Esophagus squamous epithelium (tissue), 5 donors: ENCODE measurements at places on chromosomes 2 and 18.
A peak's percentile ranks its signal among the peaks of the same experiment; 100 is the strongest.

DNA sequence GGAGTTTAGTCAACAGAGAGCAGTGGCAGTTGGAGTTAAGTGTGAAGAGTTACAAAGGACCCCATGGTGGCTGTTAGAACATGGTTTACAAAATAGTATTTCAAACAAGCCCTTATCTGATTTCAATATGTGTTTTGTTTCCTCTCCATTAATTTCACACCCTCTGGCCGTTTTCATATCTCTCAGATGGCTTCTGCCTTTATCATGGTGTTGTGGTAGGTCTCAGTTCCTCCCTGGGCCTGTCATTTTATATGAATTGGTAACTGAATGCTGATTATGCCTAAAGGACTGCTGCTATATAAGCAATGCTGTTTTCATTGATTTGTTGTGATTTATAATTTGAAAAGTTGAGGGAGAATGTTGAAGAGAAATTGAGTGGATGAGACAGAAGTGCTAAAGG lies 686.7 kb downstream of the NYAP2 start:
- DNase-seq = no peak

- DNase-seq = no peak
Observed at GRCh38 chr18:45916302-45916701, 50.8 kb downstream of the EPG5 start.

GRCh38 chr2:238875101-238875470 lies 27.2 kb downstream of the TWIST2 start:
- no peak for DNase-seq

DNA sequence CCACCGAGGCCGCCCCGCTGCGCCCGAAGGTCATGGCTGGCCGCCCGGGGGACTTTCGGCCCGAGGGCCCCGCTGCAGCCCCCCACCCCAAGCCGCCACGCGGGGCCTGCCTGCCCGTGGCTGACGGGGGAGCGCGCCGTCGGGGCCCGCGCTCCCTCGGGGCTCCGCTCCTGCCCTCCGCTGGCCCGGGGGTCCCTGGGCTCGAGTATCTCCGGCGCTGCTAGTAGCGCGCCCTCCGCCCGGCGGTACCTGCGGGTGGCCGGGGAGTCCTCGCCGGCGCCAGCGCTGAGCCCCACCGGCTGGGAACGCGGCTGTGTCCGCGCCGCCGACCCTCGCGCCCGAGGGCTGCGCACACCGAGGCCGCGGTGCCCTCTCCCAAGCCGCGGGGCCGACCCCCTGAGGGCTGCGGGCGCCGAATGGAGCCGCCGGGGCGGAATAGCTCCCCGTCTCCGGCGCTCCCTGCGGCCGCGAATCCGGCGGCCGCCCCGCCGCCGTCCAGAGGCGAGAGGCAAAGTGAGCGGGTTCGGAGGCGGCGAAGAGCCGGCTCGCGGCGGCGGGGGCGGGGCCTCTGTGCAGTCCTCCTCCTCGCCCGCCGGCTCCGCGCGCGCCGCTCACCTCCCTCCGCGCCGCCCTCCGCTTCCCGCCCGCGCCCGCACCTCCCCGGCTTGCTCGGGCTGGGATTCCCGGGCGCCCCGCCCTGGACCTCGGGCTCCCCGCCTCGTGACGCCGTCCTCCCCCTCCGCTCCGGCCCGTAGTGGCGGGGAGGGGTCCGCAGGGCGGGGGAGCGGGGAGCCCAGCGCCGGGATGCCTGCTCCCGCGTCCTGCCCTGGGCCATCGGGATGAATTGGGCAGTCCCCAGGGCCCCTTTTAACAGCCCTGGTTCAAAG lies at the start of gene KCNG3:
TSS of gene KCNG3 (minus strand) at position 515 of the 887 bp plus-strand sequence. CDS start at position 34, 481 bp downstream.
- DNase-seq = no peak

- no peak for DNase-seq
Observed at GRCh38 chr2:101729521-101730190, 32.1 kb downstream of the MAP4K4 start.

GRCh38 chr2:172806493-172806892 lies 70.8 kb downstream of the RAPGEF4 start:
- DNase-seq = no peak

DNA sequence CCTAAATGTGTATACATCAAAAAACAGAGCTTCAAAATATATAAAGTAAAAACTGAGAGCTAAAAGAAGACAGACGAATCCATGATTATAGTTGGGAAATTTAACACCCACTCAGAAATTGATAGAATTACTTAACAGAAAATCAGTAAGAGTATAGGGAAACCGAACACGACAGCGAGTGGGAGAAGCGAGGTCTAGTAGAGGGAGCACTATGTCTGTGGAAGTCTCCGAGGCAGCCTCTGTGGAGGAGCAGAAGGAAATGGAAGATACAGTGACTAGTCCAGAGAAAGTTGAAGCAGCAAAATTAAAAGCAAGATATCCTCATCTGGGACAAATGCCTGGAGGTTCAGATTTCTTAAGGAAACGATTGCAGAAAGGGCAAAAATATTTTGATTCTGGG lies 38.8 kb downstream of the NMS start:
- no peak for DNase-seq

DNA sequence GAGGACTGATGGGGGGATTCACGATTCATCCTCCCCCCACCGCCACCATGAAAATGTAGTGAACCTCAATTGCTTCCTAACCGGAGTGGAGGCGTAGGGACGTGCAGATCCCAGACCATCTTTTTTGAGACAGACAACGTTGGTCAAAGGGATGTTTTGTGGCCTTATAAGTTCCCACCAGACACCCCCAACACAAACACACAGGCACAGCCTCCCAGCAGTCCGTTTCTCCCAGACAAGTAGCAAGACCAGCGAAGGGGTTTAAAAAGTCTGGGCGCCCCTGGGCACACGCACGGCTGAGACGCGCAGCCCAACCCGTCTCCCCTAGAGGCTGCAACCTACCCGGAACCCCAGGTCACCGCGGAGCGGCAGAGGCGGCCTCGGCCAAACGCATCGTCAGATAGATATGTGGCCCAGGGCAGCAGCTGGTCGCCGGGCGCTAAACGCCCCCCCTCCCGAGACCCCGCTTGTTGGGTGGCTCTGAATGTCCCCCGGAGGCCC lies 1.3 kb downstream of the GBX2 start:
- no peak for DNase-seq

DNA sequence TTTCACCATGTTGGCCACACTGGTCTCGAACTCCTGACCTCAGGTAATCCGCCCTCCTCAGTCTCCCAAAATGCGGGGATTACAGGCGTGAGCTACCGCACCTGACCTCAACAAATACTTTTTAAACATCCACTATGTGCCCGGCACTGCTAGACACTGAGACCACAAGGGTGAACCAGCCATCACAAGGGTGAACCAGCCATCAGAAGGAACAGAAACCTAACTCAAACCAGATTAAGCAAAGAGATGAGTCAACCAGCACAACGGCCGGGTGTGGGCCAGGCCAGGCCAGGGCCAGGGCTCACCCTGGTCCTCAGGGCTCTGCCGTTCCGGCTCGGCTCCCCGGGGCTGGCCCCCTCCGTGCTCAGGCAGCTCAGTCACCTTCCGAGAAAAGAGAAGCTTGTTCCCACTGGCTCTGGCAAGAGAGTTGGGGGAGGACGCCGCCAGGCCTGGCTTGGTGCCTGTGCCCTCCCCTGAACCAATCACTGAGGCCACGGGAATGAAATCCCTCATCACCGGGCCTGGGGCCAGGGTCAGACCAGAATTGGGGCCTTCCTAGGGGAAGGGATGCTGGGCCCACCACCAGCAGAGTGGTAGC lies 4.4 kb downstream of the TEX44 start:
- DNase-seq = no peak

- no peak for DNase-seq
Observed at GRCh38 chr2:71897137-71897480, 250.6 kb downstream of the CYP26B1 start.

DNA sequence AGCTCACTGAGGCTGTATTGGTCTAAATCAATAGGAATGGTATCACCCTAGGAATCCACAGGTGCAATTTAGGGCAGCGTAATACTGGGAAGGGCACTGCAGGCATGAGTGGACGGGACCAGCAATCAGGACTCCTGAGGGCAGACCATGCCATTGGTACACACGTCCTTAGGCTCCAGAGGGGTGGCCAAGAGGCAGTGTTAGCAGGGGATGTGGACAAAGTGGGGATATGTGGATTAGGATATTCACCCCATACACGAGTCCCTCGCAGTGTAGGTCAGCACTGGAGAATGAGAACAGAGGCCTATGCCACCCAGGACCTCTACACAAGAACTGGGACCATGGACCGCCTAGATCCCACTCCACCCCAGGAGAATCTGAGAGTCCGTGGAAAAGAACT lies 389.8 kb downstream of the BCL11A start:
- no peak for DNase-seq

GRCh38 chr18:61764381-61764780 lies 128.4 kb downstream of the RNF152 start:
- no peak for DNase-seq

DNA sequence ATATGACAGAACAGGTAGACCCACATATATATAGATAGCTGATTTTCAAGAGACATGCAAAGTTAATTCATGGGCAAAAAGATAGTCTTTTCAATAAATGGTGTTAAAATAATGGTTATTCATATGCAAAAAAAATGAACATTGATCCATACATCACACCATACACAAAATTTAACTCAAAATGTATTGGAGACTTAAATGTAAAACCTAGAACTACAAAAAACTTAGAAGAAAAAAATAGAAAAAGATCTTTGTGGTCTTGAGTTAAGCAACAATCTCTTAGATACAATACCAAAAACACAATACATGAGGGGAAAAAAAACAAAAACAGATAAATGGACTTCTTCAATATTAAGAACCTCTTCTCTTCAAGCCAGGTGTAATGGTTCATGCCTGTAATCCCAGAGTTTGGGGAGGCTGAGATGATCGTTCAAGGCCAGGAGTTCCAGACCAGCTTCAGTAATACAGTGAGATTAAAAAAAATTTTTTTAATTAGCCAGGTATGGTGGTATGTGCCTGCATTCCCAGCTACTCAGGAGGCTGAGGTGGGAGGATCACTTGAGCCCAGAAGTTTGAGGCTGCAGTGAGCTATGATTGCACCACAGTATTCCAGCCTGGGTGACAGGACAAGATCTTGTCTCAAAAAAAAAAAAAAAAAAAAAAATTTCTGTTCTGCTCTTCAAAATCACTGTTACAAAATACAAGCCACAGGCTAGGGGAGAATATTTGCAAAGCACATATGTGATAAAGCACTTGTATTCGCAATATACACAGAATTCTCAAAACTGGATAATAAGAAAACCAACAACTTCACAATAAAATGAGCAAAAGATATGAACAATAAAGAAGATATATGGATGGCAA lies 32.7 kb upstream of the MYCN start:
- no peak for DNase-seq

- no peak for DNase-seq
Observed at GRCh38 chr2:63661076-63661475, 72.3 kb downstream of the MDH1 start.

GRCh38 chr2:119333360-119333759 lies 33.3 kb downstream of the C2orf76 start:
- DNase-seq = no peak

GRCh38 chr2:172399765-172400164 lies 27.6 kb upstream of the ITGA6 start:
- DNase-seq = no peak

- DNase-seq = no peak
Observed at GRCh38 chr18:47979611-47980200, 49.2 kb upstream of the SMAD2 start.

DNA sequence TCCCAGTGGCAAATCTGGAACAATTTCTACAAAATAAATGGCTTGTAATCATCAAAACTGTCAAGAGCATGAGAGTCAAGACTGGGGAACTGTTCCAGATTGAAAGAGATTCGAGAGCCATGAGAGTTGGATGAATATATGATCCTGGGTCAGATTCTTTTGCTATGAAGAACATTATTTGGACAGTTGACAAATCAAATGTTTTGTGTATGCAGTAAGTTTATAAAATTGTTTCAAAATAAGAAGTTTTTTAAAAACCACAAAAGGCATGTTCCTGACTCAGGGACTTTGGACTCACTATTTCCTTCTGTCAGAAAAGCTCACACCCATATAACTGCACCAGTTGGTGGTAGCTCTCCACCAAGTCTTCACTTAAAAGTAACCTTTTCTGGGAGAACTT lies 38.5 kb downstream of the ROCK2 start:
- DNase-seq = no peak

DNA sequence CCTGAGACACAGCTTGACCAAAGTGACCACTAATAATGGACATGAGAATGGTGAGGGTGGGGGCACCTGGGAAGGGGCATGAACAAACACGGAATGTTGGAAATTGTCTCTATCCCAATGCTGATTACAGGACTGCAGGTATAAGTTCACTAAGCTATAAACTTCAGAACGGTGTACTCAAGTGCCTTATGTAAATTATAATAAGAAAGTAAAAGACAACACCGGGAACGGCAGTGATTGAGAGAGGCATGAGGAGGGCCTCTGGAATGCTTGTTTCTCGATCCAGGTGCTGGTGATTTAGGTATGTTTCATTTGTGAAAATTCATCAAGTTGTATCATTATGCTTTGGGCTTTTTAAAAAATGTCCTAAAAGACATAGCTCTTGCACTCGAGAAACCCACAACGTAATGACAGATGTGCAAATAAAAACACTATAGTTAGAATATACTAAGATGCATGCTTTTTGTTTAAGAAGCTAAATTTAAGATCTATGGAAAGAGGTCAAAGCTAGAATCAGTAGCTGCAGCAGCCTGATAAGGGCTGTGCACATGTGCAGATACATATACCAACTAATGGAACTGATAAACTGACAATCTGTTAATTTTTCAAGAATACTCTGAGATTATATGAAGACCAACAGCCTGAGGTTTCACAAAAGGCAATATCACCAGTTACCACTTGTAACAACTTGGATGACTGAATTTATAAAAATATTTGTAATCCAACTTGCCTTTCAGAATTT lies 7.6 kb downstream of the HIBCH start:
- DNase-seq = no peak

- DNase-seq = no peak
Observed at GRCh38 chr2:43539436-43539835, 56.4 kb downstream of the THADA start.

GRCh38 chr2:191222507-191222906 lies 22.7 kb upstream of the MYO1B start:
- no peak for DNase-seq

GRCh38 chr2:144430722-144431391 lies 89.1 kb downstream of the ZEB2 start:
- no peak for DNase-seq

GRCh38 chr2:38875576-38876367 lies at the start of the genes DHX57 and MORN2:
Gene DHX57, minus strand, starts transcription at chr2:38875934. Its CDS starts 7,529 bp downstream, at chr2:38868405.
Gene MORN2, plus strand, starts transcription at chr2:38875976.
- peak; percentile 14 for DNase-seq

DNA sequence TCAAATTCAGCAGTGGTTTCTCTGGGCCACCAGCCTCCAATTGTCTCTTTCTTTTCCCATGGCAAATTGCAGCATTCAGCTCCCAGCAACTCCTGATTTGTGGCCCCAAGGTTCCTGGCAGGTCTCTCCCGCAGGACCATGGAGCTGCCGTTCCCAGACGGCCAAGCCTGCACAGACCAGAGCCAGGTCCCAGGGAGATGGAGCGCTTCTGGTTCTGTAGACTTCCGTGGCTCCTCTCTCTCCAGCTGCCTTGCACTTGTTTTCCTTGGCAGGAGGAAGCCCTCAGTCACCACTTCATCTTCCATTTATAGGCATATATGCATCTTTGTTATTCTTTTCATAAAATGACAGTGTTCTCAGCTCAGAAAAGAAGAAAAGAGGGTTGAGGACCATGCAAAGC lies 21.7 kb downstream of the TNP1 start:
- DNase-seq = no peak
